Activated naive CD8-positive, alpha-beta T cell treated with anti-CD3 and anti-CD28 coated beads for 36 hours (primary cell): ENCODE measurements at places on chromosomes 6 and 20. TPM values are rescaled to one million over a fixed set of nuclear protein-coding genes. Genes with fewer than 3 reads are reported as not detected.

- no peak overlapping the region for H3K27ac ChIP-seq
- H3K36me3 ChIP-seq = peaks cover 50% of the 10 kb centered on the region
- H3K4me1 ChIP-seq = peaks cover 67% of the 10 kb centered on the region
- no peak overlapping the region for H3K4me3 ChIP-seq
- no peaks in the 10 kb centered on the region for H3K27me3 ChIP-seq
These were observed 59.6 kb upstream of the DDR1 start for GRCh38 chr6:30824698-30825097.

The CDH22 gene
- not detected for total RNA-seq

DNA sequence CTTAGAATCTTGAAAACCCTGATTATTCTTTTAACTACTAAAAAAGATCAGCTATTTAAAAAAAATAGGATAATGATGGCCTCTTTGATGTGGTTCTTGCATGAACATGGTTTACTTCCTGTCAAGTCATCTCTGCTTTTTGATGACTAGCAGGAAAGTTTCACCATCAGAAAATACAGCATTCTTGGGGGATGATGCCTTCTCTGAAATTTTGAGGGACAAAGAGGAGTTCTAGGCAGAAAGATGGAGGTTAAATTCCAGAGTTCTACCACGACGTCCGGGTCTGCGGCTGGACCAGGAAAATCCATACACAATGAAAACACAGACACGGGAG is 130.4 kb downstream of the OLIG3 start:
- H3K27me3 ChIP-seq = no peaks in the 10 kb centered on the region
- H3K36me3 ChIP-seq = no peaks in the 10 kb centered on the region
- DNase-seq = no peak

The TBX18 gene
- total RNA-seq = not detected

GRCh38 chr6:135738636-135739035 is 112.9 kb upstream of the PDE7B start:
- no peaks in the 10 kb centered on the region for H3K36me3 ChIP-seq
- no peak overlapping the region for H3K27ac ChIP-seq
- H3K4me3 ChIP-seq = no peak overlapping the region
- DNase-seq = no peak

The CLVS2 gene
- not detected for total RNA-seq

The PI16 gene
- total RNA-seq = 0.18 TPM

The MUCL3 gene
- not detected for total RNA-seq

DNA sequence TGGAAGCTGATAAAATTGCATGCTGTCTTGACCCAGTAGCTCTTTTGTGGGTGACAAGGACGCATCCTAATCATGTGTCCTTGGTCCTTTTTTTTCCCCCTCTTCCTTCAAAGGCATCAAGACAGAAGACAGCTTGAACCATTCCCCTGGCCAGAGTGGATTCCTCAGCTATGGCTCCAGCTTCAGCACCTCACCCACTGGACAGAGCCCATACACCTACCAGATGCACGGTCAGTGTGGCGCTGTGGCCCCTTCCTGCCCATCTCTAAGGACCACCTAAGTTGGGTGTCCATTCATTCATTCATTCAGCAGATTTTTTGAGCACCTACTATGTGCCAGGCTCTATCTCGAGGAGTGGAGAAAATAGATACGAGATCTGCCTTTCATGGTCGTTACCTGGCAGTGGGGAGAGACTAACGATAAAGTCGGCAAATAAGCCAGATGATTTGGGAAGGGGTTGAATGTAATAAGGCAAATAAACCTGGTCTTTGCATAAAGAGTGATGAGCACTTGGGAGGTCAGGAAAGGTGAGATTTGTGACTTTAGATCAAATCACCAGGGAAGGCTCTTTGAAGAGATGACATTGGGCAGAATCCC is 121.5 kb downstream of the EYA2 start:
- no peaks in the 10 kb centered on the region for H3K4me1 ChIP-seq
- no peaks in the 10 kb centered on the region for H3K36me3 ChIP-seq
- H3K27me3 ChIP-seq = peaks cover 27% of the 10 kb centered on the region
- H3K4me3 ChIP-seq = no peak overlapping the region

DNA sequence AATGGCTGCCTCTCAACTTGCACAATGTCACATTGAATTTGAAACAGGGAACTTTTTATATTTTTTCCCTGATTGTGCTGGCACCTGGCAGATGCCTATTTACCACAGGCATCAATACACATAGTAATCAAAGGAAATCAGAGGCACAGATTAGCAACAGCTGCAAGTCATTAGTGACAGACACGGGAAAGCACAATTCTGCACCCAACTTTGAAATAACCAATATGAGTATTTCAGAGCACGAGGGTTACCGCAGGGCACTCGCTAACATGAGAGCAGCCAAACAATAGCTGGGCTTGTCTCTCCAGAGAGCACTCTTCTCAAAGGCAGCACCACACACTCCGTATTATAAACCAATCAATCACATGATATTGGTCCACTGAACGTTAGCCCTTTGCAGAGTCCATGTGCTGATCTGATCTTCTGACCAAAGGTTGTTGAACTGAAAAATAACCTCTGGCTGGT is 149.5 kb downstream of the RNF144B start:
- no peak overlapping the region for H3K4me3 ChIP-seq
- no peaks in the 10 kb centered on the region for H3K36me3 ChIP-seq
- no peak overlapping the region for H3K27ac ChIP-seq

The MCM9 gene
- 20.0 TPM for total RNA-seq

DNA sequence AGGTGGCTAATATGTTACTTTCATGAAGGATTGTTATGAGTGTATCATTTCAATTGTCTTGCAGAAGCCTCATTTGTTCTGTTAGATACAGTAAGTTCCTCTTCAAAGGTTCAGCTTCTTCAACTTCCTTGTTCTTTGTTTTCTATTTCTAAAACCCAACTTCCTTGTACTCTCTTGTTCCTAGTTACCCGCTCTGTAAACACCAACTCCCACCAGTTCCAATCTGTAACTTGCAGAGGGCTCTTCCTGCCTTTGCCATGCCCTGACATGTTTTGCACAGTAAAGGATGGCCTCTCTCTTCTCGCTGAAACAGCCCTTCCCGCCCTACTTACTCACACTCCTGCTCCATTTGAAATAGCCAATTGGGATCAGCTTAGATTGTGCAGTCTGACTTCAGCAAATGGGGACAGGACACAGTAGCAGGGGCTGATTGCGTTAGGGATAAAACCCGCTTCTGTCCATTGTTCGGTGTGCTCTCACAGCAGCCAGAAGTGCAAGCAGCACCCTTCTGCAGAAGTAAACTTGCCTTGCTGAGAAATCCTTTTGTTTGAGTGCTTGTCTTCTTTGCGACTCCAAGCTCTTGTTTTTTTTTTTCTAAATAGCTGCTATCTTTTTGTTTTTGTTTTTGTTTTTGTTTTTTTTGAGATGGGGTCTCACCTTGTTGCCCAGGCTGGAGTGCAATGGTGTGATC is 45.9 kb upstream of the POU5F1 start:
- H3K27ac ChIP-seq = no peak overlapping the region
- peaks cover 2% of the 10 kb centered on the region for H3K4me1 ChIP-seq
- no peak for DNase-seq
- H3K4me3 ChIP-seq = no peak overlapping the region
- H3K27me3 ChIP-seq = no peaks in the 10 kb centered on the region

The TRAPPC3L gene
- not detected for total RNA-seq

GRCh38 chr20:1118336-1119127 is at the start of gene PSMF1:
Gene PSMF1 (plus strand): TSS chr20:1118602. CDS start chr20:1118774, 172 bp downstream.
- peak within 1 kb of the TSS; percentile 87 for H3K27ac ChIP-seq
- DNase-seq = peak; percentile 96
- H3K4me3 ChIP-seq = peak within 1 kb of the TSS; percentile 81
- H3K36me3 ChIP-seq = peaks cover 26% of the 10 kb centered on the region
- no peaks in the 10 kb centered on the region for H3K27me3 ChIP-seq

DNA sequence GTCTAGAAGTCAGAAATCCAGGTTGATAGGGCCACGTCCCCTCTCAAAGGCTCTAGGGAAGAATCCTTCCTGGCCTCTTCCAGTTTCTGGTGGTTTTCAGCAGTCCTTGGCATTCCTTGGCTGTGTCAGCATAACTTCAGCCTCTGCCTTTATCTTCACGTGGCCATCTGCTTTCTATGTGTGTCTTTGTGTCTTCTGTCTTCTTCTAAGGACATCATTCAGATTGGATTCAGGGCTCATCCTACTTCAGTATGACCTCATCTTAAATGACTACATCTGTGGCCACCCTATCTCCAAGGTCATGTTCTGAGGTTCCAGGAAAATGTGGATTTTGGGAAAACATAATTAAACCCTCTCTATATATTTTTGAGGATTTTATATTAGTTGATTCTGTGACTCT is 23.0 kb downstream of the C6orf89 start:
- peaks cover 11% of the 10 kb centered on the region for H3K36me3 ChIP-seq
- H3K27ac ChIP-seq = no peak overlapping the region
- no peak for DNase-seq

The RRP36 gene
- 87.6 TPM for total RNA-seq

- no peaks in the 10 kb centered on the region for H3K4me1 ChIP-seq
- no peak overlapping the region for H3K4me3 ChIP-seq
- DNase-seq = no peak
- H3K36me3 ChIP-seq = peaks cover 4% of the 10 kb centered on the region
These were observed 24.5 kb downstream of the TSPYL4 start for GRCh38 chr6:116229287-116229913.
